ENCODE measurements at places on chromosomes 3 and 15. TPM values are rescaled to one million over a fixed set of nuclear protein-coding genes. Genes with fewer than 3 reads are reported as not detected.
A peak's percentile ranks its signal among the peaks of the same experiment; 100 is the strongest.

DHX30 gene
- 72.4 TPM for total RNA-seq

ACKR2 gene
- total RNA-seq, result 6.9 TPM

DNA sequence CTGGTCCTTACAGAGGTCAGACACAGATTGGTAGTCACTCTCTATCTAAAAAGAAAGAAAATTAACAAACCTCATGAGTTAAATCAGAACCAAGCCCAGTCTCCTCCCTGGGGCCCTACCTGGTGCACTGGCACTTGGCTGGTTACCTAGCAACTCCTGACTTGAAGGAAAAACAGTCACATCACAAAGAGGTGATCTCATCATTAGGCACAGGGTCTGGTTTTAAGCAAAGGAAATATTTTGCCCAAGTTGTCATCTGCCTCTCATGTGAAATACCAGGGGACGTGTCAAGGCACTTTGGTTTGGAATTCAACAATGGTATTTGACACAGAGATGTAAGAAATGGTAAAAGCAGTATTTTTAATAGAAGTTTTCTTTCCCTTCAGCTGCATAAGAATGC lies 47.7 kb upstream of the FMN1 start:
- peak overlapping the region; percentile 69 for H3K27ac ChIP-seq
- H3K36me3 ChIP-seq, result no peaks in the 10 kb centered on the region
- no peak for DNase-seq
- no peak overlapping the region for H3K4me3 ChIP-seq
- no peaks in the 10 kb centered on the region for H3K27me3 ChIP-seq

DNA sequence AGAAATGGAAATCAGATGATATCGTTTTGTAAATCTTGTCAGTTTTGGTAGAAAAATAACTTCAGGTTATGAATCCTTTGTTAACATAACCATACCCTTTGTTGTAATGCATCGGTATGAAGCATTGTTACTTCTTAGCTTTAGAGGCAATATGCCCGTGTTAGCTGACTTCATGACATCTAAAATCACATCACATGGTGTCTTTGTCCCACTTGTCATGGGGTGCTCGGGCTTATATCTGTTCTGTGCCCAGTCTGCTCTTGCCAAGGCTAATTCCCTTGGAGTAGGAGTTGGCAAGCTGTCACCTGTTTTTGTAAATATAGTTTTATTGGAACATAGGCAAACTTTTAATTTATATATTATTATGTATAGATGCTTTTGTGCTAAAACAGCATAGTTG lies 39.6 kb downstream of the SLC25A26 start:
- no peaks in the 10 kb centered on the region for H3K4me1 ChIP-seq
- no peak for DNase-seq
- H3K36me3 ChIP-seq, result no peaks in the 10 kb centered on the region
- no peaks in the 10 kb centered on the region for H3K27me3 ChIP-seq
- no peak overlapping the region for H3K4me3 ChIP-seq
- no peak overlapping the region for H3K27ac ChIP-seq

DNA sequence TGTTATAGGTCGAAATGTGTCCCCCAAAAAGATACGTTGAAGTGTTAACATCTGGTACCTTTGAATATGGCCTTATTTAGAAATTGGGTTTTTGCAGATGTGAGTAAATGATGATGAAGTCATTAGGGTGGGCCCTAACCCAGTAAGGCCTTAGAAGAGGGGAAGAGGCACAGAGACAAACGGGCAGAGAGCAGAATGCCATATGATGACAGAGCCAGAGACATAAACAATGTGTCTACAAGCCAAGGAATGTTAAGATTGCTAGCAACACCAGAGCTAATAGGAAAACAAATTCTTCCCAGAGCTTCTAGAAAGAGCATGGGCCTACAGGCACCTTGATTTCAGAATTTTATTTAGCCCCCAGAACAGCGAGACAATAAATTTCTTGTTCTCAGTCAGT lies 693.1 kb upstream of the NECTIN3 start:
- H3K4me3 ChIP-seq, result no peak overlapping the region
- DNase-seq, result no peak
- H3K36me3 ChIP-seq, result no peaks in the 10 kb centered on the region
- no peaks in the 10 kb centered on the region for H3K4me1 ChIP-seq
- H3K27ac ChIP-seq, result no peak overlapping the region

- H3K4me1 ChIP-seq, result no peaks in the 10 kb centered on the region
- no peak for DNase-seq
- no peak overlapping the region for H3K4me3 ChIP-seq
- no peaks in the 10 kb centered on the region for H3K27me3 ChIP-seq
- H3K36me3 ChIP-seq, result no peaks in the 10 kb centered on the region
- peak overlapping the region; percentile 32 for H3K27ac ChIP-seq
These were observed 322.1 kb downstream of the MEX3B start for GRCh38 chr15:81723701-81724100.

- no peaks in the 10 kb centered on the region for H3K27me3 ChIP-seq
- no peak overlapping the region for H3K4me3 ChIP-seq
- no peak for DNase-seq
- H3K4me1 ChIP-seq, result no peaks in the 10 kb centered on the region
These were observed 167.0 kb downstream of the AKAP13 start for GRCh38 chr15:85547386-85547785.

- no peaks in the 10 kb centered on the region for H3K36me3 ChIP-seq
- H3K4me3 ChIP-seq, result no peak overlapping the region
- no peaks in the 10 kb centered on the region for H3K27me3 ChIP-seq
These were observed 15.1 kb downstream of the CCDC33 start for GRCh38 chr15:74251131-74251811.
